Skeletal muscle cell (primary cell): ENCODE measurements at places on chromosomes 5 and 9.

GRCh38 chr5:119578937-119579336 is 50.4 kb upstream of the FAM170A start:
- no peak for DNase-seq

DNA sequence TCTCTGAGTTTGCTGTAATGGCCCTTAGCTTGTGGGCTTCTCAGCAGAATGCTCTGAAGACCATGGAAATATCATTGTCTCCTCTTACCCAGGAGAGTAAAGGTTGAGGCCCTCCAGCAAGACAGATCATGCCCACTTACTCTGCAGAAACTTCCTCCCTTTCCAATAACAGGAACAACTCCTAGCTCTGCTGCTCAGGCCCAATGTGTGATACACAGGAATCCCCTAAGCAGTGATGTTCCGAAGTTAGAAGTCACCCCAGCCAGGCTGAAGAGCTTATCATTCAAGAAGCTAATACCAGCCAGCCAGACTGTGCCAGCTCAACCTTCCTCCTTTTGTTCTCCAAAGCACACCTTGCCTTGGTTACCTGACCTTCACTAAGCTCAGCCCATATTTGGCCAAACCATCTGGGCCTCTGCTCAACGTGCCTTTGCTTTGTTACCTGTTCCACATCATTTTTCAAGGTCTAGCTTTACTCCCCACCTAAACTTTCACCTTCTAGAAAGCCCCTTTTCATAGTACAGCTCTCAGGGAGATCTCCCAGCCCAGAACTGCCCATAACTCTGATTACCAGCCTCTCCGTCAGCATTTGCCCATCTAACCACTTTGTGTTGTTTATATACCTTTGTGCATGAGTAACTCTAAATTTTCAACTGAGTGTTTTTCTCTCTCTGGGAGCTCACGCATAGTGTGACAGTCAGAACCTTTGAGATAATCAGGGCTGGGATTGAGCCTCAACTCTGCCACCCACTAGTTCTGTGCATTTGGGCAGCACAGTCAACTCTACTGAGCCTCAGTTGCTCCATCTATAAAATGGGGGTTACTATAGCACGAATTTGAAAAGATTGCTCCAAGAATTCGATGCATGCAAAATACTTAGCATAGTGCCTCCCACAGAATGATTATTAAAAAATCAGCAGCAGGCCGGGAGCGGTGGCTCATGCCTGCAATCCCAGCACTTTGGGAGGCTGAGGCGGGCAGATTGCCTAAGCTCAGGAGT is 107.6 kb upstream of the CPEB4 start:
- no peak for DNase-seq

DNA sequence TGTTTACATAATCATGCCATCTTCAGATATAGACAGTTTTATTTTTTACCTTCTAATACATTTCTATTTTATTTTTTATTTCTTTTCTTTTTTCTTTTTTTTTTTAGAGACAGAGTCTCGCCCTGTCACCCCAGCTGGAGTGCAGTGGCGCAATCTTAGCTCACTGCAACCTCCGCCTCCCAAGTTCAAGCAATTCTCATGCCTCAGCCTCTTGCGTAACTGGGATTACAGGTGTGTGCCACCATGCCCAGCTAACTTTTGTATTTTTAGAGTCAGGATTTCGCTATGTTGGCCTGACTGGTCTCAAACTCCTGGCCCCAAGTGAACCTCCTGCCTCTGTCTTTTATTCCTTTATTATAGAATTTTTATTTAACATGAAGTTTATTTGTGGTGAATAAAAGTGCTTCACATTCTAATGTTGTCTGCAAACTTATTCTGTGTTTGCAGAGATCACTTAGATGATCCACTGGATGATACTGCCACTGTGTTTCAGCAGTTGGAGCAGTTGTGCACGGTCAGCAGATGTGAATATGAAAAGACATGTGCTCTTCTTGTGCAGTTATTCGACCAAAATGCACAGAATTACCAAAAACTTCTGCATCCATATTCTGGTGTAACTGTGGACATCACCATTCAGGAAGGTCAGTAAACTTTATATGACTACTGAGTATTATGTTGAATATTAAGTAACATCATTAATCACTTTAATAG is 62.2 kb downstream of the RANBP17 start:
- no peak for DNase-seq

DNA sequence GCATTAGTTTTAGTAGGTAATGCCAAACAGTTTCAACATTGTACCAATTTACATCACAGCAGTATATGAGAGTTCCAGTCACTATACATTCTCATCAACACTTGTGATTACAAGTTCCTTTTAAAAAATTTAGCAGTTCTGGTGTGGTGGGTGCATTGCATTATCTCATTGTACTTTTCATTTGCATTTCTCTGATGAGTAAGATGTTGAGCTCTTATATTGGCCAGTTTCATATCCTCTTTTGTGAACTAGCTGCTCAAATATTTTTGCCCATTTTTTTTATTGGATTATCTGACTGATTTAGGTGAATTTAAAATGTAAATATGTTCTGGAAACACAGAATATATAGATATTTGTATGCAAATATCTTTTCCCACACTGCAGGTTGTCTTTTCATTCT is 160.9 kb upstream of the NR3C1 start:
- no peak for DNase-seq

DNA sequence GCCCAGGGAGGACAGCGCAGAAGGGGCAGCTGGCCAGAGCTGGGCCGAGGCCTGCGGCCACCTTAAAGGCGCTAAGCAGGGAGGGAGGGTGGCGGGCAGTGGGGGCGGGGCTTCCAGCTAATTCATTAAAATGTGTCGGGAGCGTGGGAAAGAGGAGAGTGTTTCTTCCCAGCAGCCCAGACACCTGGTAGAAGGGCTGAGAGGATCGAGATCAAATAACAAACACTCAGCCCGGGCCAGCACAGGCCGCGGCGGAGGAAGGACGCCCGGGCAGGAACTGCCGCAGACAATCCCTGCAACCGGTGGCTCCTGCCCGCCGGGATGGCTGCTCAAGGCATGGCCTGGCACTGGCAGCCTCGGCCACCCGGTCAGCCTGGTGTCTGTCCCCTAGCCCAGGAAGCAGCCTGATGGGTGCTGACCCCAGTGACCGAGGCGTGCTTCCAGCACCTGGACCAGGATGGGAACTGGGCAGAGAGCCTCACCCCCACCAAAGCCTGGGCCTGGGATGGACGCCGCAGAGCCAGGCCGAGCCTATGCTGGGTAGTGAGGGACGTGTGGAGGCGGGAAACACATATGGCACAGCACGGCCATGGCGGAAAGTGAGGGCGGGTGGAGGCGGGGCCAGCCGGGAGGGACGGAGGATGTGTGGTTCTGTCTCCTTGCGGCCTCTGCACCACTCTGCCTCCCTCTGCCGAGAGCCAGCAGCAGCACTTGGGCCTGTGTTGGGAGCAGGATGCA is 3.2 kb upstream of the NRARP start:
- DNase-seq: no peak

DNA sequence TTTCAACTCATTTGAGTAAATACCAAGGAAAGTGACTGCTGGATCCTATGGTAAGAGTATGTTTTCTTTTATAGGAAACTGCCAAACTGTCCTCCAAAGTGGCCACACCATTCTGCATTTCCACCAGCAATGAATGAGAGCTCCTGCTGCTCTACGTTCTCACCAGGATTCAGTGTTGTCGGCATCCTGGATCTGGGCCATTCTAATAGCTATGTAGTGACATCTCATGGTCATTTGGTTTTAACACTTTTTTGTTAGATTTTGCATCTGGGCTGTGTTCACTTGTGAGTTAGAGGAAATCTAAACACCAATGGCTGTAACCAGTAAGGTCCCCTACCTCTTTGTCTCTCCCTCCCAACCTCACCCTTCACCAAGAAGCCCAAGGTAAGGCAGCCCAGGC is 115.9 kb downstream of the ATPSCKMT start:
- DNase-seq: no peak

- no peak for DNase-seq
Observed at GRCh38 chr9:33116860-33117259, 40.4 kb upstream of the SMU1 start.

GRCh38 chr9:94941211-94941875 is 214.8 kb downstream of the AOPEP start:
- no peak for DNase-seq

- no peak for DNase-seq
Observed at GRCh38 chr5:102759289-102759688, 4.2 kb downstream of the PAM start.

DNA sequence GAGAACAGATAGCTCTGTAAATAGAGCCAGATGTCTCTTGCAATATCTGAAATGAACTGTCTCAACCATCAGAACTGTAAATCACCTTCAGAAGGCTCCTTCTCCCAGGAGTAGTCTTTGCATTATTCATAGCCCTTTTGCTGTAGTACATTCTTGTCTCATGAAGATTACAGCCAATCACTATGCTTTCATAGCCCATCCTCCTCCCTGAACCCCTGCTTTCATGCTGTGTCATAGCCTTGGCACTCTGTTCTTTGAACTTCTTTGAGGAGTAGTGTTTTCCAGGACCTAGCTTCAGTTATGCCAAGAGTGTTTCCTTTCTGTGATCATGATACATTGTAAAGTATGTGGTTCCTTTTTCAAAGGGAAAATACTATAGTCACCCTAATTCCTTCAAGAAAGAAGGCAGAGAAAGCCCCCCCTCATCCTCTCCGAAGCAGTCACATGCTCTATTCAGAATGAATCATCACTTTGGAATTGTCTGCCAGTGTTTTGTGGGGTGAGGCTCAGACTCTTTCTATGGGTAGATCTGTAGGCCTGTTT is 61.1 kb downstream of the GRIA1 start:
- DNase-seq: peak; percentile 98

GRCh38 chr9:95292226-95292625 is 25.3 kb downstream of the FANCC start:
- DNase-seq: no peak

DNA sequence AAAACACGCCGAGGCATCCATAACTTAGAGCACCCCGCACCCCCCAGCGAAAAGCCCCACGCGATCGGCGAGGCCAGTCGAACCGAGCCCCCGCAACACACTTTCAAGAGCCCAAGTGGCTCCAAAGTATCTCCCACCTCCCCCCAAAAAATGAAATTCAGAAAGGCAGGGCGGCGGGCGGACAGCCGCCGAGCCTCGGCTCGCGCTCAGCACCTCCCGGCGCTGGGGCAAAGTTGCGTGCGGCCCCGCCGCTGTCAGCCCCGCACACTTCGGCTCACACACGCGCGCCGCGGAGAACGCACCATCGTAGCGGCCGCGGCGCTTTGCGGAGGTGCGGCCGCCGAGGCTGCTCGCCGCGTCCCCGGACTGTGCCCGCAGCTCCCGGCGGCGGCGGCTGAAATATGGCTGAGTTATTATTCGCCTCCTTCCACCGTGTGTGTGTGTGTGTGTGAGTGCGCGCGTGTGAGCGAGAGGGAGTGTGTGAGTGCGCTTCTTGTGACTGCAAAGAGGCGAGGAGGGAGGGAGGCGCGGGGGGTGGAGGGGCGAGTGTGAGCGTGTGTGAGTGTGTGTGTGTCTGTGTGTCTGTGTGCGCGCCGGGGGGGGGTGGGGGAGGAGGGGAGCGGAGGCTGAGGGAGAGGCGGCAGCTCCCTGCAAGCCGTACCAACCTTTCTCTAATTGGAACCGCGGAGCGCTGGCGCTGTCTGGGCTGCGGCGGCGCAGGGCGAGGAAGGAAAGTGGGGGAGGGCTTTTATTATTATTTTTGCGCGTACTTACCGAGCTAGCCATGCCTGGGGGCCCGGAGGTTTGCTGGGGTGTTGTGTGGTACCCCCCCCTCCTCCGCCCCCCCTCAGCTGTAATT is 599 bp downstream of the MLLT3 start:
- peak; percentile 30 for DNase-seq

DNA sequence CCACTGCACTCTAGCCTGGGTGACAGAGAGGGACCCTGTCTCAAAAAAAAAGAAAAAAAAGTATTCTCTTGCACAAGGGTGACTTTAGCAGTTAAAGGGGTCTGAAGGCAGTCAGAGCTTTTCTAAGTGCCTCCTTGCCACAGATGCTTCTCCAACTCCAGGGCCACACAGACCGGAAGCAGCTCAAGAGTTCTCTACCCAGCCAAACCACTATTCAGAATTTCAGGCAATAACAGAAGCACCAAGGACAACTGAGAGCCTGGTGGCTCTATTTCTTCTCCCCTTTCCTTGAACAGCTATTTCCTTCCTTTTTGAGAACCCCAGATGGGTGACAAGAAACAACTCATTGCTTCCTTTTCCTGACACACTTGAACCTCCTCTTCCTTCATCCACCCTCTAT is 2.2 kb downstream of the FAM219A start:
- DNase-seq: no peak

DNA sequence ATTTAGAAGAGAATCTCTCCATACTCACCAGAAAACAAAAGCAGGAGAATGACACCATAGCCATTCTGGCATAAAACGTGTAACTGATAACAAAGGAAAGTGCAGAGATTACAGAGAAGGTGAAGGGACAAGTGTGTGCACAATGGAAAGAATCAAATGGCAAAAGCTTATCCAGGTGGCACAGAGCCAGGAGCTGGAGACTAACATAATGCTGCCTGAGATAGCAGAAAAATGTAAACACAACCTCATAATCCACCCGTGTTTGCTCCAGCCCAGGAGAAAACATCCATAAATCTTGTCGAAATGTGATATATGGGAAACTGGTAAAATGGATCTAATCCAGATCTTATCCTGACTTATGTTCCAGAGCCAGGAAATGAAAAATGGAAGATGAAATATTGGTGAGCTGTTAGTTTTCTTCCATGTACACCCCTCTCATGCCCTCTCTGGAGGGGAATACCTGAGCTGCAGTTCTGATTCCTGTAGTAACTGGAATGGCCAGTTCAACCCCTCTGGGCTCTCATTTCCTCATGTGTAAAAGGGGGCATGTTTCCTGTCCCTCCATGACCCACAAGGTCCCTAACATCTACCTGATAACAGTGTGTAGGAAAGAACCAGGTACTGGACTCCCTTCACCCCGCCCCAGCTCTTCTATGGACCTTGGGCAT is 212.3 kb upstream of the DAPK1 start:
- DNase-seq: no peak

GRCh38 chr5:158265931-158266700 is 407.2 kb upstream of the CLINT1 start:
- DNase-seq: no peak

DNA sequence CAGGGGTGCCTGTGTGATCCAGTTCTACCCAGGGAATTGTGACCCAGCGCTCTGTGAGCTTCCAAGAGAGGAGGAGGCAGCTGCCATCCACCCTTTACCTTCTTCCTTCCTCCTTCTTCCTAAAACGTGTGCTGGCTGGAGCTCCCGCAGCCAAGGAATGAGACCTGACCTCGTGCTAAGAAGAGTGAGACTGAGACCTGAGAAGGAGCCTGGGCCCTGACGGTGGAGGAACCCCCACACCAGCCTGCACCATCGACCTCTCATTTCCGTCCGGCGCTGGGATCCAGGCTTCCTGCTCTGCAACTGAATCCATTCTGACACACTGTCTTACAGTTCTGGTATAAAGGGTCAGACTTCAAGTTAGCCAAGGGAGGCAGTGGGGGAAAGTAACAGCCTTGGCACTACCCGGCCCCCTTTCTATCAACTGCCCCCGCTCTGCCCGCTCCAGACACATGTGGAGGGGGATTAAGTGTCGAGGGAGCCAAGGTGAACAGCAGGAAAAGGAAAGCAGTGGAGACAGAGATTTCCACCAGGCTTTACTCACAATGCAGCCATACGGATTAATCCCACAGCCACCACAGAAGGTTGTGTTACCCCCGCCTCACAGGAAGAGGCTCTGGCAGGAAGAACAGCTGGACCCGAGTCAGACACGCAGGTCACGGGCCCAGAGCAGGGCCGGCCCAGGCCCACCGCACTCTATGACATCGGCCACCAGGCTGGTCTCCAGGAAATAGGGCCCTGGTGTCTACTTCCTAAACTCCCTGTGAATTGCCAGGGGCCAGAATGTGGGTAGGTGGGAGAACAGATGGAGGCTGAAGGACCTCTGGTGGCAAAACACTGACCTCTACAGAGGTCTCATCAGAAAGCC is 15.8 kb downstream of the MGAT1 start:
- no peak for DNase-seq
